ENCODE measurements at places on chromosomes 7 and 10.
A peak's percentile ranks its signal among the peaks of the same experiment; 100 is the strongest.

- DNase-seq = peak; percentile 28
Measured at GRCh38 chr10:122127943-122128342, 139.0 kb downstream of the TACC2 start.

GRCh38 chr10:127293640-127294039 lies 97.2 kb upstream of the INSYN2A start:
- DNase-seq = no peak

DNA sequence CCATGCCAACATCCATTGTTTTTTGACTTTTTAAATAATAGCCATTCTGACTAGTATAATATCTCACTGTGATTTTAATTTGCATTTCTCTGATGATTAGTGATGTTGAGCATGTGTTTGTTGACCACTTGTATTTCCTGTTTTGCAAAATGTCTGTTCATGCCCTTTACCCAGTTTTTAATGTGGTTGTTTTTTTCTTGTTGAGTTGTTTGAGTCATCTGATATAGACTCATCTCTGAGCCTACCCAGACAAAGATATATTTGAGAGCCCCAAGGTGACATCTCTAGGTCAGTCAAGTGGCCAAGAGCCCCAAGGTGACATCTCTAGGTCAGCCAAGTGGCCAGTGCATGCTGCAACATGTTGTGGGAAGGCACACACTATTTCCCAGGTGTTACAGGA lies 224.7 kb downstream of the HECW1 start:
- DNase-seq = no peak

GRCh38 chr7:47449810-47450590 lies 131.9 kb downstream of the TNS3 start:
- DNase-seq = no peak

DNA sequence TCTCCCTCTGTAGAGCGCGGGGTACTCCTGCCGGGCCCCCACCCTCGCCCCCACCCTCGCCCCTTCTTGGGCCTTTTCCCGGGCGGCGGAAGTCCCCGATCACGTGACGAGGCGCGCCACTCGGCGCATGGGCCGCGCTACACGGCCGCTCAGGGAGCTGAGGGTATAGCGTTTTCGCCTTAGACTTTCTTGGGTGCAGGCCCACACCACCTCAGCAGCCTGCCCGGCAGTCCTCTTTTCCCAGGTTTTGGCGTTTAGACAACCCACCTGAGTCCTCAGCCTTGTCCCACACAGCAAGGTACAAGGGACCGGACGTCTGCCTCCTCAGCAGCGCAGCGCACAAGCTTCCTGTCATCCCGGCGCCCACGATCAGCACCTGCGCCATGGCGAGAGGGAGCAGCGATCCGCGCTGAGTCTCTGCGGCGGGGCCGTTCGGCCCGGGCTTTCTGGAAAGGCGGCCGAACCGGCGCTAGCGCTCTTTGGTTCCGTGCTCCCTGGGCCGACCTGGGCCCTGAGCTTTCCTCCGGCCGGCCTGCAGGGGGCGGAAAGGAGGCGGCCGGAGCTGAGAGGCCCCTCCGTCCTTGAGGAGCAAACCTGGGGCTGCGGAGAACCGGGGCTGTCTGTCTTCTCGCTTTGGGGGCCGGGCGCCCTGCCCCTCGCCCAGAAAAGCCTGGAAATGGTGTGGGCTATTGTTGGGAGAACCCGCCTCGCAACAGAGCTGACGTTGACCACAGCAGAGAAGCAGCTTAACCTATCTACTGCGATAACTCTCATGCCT lies at the start of gene RNLS:
Gene RNLS, minus strand, starts transcription at position 513 of the 778 bp plus-strand sequence.
- no peak for DNase-seq

- no peak for DNase-seq
Measured at GRCh38 chr10:96462606-96463151, 51.0 kb downstream of the TLL2 start.

DNA sequence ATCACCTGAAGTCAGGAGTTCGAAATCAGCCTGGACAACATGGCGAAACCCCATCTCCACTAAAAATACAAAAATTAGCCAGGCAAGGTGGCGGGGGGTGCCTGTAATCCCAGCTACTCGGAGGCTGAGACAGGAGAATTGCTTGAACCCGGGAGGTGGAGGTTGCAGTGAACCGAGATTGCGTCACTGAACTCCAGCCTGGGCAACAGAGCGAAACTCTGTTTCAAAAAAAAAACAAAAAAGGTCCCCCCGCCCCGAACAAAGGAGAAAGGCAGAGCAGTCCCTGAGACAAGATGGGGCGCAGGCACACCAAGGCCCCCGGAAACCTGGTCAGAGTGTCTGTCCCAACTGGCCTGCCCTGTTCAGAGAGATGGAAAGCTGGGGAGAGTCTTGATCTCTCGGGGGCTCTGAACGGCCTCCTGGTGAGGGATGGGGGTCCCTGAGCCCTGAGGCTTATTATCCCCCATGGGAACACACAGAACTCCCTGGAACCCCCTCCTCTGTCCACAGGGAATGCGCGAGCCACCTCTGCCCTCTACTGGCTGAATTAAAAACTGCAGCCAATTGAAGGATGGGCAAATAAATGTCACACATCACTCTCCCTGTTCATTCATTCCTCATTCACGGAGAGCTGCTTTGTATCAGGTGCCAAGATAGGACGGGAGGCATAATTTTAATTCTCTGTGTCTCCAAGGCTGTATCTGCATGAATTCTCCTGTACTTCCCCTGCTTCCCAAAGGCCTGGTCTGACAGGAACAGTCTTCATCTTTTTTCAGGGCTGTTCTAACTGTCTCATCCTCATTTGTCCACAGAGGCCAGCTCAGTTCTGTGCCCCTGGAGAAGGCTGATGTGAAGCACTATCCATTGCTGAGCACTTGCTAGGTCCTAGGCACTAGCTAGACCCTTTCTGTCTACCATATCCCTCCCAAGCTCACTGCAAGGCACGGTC lies 28.9 kb downstream of the MAT1A start:
- no peak for DNase-seq

DNA sequence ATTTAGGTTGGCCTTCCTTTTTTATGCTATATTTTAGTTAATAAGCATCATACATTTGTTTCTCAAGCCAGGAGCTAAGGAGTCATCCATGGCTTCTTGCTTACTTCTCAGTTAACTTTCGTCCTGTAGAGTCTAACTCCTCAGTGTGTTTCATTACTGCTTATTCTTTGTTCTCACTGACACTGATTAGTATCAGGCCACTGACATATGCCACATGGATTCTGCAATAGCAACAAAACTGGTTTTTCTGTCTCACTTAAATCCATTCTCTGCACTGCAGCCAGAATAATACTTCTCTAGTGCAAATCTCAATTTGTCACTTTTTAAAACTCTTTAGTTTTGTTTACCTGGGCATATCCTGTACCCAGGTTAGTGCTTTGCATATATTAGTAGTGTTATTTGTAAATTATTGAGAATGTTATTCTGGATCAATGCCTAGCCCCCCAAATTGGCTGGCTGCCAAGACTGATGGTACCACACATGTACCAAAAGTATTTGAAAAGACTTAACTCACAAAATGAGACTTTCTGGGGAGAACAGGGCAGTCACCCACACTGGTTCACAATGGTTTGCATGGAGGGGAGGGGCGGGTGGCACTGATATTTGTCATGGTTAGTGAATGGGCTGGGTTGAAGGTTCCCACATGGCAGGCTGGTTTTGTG lies 79.1 kb downstream of the CCSER2 start:
- no peak for DNase-seq

GRCh38 chr7:16905300-16906044 lies 23.7 kb upstream of the AGR3 start:
- no peak for DNase-seq

DNA sequence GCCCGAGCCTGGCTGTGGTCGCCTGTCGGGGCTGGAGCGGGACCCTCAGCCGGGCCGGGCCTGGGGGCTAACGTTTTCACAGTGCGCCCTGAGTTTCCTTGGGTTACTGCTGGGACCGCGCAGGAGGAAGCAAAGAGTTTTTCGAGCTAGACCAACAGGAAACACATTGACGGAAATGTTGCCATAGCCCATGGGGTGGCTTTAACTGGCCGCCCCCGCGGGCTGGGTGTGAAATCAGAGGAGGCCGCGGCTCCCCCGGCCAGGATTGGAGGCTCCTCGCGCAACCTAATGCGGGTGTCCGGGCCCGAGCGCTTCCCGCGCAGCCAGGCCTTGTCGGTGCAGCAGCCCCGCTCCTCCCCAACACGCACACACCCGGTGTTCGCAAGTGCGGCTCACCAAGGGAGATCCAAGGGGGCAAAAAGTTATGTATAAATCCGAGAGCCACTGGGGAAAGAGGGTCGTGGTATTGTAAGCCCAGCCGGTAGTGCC lies 1.9 kb downstream of the HHEX start:
- no peak for DNase-seq

DNA sequence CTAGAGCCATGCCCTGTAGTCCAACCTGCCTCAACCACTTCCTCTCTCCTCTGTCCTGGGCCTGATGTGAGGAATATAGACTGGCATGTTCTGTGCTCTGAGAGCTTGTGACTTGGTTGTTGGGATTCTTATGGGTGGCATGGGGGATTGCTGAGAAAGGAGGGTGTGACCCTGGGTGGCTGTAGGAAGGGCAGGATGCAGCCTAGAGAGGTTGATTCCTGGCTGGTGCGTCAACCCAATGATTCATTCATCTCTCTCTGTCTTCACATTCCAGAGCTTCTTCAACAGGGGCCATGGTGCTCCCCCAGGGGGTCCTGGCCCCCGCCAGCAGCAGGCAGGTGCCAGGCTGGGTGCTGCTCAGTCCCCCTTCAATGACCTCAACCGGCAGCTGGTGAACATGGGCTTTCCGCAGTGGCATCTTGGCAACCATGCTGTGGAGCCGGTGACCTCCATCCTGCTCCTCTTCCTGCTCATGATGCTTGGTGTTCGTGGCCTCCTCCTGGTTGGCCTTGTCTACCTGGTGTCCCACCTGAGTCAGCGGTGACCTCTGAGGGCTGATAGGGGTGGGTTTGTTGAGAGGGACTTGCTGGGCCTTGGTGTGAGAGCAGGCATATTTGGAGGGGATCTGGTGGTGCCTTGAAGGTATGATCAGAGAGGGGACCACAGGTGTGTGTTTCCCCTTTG lies 2.6 kb downstream of the FAM241B start:
- DNase-seq = no peak

DNA sequence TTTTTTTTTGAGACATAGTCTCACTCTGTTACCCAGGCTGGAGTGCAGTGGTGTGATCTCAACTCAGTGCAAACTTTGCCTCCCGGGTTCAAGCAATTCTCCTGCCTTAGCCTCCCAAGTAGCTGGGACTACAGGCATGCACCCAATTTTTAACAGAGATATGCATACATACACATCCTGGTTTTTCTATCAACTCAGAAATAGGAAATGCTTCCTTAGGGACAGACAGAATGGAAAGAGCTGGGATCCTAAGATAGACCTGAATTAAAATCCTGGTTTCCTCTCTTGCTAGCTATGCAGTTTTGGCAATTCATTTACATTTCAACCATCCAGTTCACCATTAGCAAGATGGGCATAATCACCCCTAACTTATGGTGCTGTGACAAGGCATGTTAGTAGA lies 347.5 kb downstream of the GPAM start:
- DNase-seq = no peak

DNA sequence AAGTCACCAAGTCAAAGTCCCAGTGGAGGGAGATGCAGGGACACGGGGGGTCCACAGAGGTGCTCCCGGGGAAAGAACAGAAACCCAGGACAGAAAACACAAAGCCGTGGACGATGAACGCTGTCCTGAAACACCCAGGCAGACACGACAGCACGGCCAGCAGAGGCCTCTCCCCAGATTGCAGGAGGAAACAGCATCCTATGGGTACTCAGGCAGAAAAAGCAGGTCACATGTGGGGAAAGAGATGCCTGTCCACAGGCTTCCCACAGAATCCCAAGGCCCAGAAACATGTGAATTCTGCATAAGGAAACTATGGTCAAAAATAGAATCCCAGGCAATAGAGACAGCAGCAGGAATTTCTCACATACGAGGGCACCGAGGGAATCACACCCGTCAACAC lies 53.6 kb upstream of the ADGRA1 start:
- DNase-seq = no peak

DNA sequence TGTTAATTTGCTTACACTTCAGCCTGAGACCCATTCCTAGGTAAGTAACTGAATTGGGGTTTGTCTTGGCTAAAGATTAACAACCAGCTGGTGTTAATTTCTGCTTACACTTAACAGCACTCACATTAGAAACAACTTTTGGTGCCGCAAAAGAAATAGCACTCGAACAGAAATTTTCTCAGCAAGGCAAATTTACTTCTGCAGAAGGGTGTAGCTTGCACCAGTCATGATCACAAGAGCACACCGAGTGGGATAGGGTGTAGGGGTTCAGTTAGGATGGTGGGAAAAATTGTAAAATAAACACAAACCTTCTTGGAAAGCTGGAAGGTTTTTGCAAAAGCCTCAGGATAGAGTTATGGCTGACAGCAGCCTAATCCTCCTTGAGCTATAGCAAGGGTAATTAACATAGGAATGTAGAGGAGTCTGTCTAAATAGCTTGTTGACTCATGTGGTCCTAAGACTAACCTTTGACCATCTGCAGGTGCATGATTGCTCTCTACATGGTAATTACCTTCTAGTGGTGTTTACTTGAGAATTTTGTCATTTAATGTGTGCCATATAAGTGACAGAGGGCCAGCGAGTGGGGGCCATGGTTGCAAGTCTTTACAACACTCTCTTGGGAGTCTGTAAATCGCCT lies 67.8 kb upstream of the CDK13 start:
- no peak for DNase-seq

DNA sequence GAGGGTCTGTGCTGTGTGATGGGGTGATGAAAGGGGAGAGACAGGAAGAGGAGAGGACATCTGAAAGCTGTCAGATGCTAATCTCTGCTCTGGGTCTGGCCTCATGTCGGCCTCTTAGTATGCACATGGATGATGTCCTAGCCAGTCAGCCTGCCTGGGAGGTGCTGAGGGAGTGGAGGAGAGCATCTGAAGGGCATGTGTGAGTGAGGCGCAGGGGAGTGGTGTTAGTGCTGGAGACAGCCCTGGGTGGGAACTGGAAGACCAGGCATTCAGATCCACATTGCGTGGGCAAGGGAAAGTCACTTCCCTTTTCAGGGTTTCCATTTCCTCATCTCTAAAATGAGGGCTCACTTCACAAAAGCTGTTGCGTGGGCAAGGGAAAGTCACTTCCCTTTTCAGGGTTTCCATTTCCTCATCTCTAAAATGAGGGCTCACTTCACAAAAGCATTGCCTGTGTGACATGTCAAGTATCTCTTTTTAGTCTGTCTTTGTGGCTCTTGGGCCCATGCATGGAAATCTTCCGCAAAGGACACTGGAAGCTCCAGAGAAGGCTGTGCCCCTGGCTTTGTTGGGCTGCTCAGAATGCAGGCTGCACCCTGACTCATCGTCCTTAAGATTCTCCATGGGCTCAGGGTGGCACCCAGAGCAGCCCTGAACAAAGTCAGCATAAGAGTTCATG lies 10.0 kb downstream of the SFTPD start:
- no peak for DNase-seq

GRCh38 chr10:90213346-90213745 lies 512.0 kb downstream of the KIF20B start:
- DNase-seq = no peak

- DNase-seq = no peak
Measured at GRCh38 chr10:44952779-44953231, 6.8 kb upstream of the RASSF4 start.

- no peak for DNase-seq
Measured at GRCh38 chr10:130687566-130687965, 551.4 kb downstream of the GLRX3 start.
